Suppressor macrophage treated with lipopolysaccharide for 1 hour (primary cell): ENCODE measurements at places on chromosomes 5 and 9.

- DNase-seq = no peak
Measured at GRCh38 chr9:13173553-13173952, 105.9 kb downstream of the MPDZ start.

- no peak for DNase-seq
Measured at GRCh38 chr5:125551246-125551645, 804.8 kb upstream of the ZNF608 start.

GRCh38 chr5:1514027-1514818 is 9.5 kb downstream of the LPCAT1 start:
- no peak for DNase-seq

- no peak for DNase-seq
Measured at GRCh38 chr5:150062216-150062922, 24.0 kb downstream of the CSF1R start.
